ENCODE measurements at places on chromosomes 5 and 9.

- DNase-seq = peak; percentile 32
Measured at GRCh38 chr5:62779010-62779422, 200.4 kb downstream of the LRRC70 start.

GRCh38 chr5:151086905-151087360 lies 6.1 kb upstream of the TNIP1 start:
- no peak for DNase-seq

GRCh38 chr9:32590476-32590875 lies 17.5 kb upstream of the NDUFB6 start:
- DNase-seq = no peak

DNA sequence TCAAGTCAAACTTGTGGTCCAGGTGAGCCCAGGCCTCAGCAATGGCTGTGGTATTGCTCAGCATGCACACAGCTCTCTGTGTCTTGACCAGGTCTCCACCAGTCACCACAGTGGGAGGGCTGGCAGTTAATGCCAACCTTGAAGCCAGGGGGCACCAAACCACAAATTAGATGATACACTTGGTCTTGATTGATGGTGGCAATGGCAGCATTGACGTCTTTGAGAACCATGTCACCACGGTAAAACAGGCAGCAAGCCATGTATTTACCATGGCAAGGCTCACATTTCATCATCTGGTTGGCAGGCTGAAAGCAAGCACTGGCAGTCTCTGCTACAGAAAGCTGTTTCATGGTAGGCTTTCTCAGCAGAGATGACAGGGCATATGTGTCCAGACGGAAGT lies 40.0 kb downstream of the NIM1K start:
- no peak for DNase-seq
